ENCODE measurements at places on chromosomes 5 and 9. TPM values are rescaled to one million over a fixed set of nuclear protein-coding genes. Genes with fewer than 3 reads are reported as not detected.
A peak's percentile ranks its signal among the peaks of the same experiment; 100 is the strongest.

IL13 gene
- not detected for total RNA-seq

RANBP6 gene
- 11.6 TPM for total RNA-seq

SLC45A2 gene
- not detected for total RNA-seq

DNA sequence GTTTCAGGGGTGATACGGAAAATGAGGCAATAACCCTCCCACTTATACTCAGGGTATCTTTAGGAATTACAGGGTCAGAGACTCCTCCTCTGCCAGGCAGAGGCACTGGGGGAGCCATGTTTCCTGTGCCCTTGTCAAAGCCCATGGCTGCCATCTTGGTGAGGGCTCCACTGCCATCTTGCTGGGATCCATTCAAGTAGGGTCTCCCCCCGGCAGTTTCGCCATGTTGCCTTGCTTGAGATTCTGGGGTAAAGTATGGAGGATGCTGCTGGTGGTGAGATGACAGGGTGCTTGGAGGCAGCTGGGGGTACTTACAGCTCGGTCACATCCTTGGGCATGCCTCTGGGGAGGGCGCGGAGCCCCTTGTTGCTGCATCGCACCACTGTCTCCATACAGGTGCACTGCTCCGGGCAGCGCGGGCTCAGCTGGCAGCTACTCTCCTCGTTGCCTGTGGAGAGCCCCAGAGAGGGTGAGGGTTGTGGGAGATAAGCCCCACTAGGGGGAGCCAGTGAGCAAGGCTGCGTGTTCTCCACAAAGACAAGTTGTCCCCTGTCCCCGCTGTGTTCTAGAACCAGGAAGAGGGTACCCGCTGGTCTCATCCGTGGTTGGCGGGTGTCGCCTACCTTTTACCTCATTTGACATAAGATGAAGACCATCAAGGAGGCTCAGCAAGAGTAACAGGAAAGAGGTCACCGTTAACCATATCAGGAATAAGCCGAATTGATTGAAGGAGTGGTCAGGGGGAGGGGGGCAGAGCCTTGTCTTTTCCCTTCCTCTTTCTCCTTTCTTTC lies 169.0 kb upstream of the PANK3 start:
- DNase-seq: peak; percentile 62

FAM221B gene
- total RNA-seq: not detected

- peak; percentile 90 for DNase-seq
These were observed 2.9 kb upstream of the ZMYND19 start for GRCh38 chr9:137593176-137593575.

DNA sequence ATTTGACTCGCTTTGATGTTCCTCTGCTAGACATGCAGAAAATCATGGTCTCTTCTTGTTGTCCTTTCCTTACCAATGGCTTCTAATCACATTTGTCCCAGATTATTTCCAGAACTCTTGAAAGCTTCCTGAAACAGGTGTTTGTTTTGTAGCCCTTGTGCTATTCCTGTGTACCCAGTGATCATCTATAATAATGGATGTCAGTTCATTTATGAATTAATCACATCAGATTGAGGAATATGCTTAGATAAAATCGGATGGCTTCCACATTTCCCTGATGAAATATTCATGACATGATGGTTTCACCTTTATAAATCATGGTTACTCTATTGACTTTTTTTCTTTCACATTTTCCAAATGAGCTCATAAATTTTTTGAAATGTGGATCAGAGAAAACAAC lies 359.0 kb upstream of the DMAC1 start:
- DNase-seq: no peak

DNA sequence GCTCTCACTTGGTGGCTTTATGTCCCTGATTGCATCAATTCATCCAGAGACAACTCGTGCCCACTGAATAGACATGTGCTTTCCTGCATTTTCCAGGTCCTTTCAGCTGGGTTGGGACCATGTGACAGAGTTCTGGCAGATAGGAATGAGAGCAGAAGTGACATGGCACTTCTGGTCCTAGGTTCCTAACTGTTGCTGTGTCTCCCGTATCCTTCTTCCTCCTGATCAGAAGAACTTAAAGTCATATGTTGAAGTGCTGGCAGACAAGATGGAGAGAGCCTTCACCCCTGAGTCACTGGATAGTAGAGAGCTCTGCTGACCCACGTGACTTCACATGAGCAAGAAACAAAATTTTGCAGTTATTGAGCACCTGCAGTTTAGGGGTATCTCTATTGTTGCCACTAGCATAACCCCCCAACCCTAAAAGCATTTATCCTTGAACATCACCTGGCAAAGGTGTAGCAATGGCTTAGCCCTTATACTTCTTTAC lies 80.0 kb downstream of the NREP start:
- DNase-seq: no peak

GRCh38 chr9:128265348-128265847 lies 10.4 kb downstream of the GOLGA2 start:
- DNase-seq: no peak

GRCh38 chr9:112887381-112887780 lies 3.3 kb downstream of the SLC46A2 start:
- peak; percentile 19 for DNase-seq

MLANA gene
- not detected for total RNA-seq
